Activated CD4-positive, CD25-positive, alpha-beta regulatory T cell (primary cell): ENCODE measurements at places on chromosomes 5 and 9.

DNA sequence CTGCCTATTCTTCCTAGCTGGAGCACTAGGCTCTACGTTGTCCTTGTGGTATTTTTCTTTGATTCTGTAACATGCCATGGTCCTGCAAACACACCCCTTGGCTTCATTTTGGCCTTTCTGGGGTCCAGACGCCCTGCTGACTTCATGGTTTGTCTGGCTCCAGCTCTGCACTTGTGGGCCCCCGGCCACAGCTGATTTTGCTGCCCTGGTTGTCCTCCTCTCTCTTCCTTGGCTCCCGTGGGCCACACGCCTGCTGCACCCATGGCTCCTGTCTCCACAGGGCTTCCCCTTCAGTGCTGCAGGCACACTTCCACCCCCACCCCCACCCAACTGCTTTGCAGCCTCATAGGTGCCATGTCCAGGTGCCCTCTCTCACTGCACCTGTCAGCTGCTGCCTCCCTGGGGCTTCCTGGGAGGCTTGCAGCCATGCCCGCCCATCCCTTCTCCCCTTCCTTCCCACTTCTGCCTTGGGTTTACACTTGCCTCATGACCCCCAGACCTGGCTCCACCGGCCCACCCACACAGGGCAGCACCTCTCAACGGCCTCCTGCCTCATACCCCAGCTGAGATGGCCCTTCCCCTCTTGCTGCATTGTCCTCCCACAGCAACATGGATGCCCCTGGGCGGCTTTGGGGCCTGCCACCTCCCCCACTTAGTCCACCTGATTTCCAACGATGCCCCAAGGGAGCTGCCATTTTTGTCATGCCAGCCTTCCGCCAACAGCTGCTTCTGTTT lies 25.6 kb downstream of the SLC6A3 start:
- DNase-seq = no peak

GRCh38 chr9:17013891-17014290 lies 120.9 kb upstream of the CNTLN start:
- DNase-seq = no peak

DNA sequence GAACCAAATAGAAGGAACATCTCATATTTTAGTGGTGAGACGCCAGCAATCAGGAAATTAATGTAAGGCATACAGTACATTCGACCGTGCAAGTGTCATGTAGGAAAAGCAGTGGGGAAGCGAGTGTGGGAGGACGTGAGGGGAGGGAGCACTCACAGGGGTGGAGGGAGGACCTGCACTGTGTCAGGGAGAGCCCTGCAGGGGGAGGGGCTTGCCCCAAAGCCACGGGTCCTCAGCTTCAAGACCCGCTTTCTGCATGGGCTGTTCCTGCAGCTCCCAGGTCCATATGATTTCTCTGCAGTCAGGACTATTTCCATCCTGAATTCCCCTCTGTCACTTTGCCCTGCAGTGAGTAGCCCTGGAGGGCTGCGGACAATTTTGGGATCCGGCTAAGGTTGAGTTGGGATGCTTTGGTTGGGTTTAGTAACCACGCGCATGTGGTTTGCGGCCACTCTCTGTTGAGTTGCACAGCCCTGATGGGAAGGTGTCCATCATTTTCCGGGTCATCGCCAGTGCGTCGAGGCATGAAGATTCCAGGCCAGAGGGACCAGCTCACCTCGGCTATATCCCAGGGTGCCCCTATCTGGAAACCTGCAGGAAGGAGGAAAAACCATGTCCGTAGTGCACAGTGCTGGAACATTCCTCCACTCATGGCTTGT lies 61.9 kb downstream of the IRX1 start:
- no peak for DNase-seq

DNA sequence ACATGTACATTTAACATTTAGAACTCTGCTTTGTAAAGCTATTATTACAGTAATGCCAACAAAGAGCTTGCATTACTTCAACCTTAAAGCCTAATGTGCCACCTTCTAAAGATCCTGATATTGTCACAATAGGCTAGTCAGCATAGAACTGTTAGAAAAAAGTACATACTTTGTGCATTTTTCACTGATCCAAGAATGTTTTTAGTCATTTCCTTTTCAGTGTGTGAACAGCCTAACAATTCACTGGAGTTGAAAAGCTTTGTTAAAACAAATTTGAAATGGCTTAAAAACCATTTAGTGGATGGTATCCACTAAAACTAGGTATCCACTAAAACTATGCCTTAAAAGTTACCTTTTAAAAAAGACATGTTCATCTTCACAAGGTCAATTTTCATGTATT lies 4.5 kb downstream of the RPS6 start:
- DNase-seq = no peak

GRCh38 chr9:111362526-111362925 lies 32.5 kb upstream of the OR2K2 start:
- no peak for DNase-seq

- DNase-seq = no peak
Observed at GRCh38 chr9:98455256-98456155, 200.1 kb upstream of the TBC1D2 start.

- no peak for DNase-seq
Observed at GRCh38 chr5:35771300-35771699, 85.4 kb upstream of the IL7R start.

DNA sequence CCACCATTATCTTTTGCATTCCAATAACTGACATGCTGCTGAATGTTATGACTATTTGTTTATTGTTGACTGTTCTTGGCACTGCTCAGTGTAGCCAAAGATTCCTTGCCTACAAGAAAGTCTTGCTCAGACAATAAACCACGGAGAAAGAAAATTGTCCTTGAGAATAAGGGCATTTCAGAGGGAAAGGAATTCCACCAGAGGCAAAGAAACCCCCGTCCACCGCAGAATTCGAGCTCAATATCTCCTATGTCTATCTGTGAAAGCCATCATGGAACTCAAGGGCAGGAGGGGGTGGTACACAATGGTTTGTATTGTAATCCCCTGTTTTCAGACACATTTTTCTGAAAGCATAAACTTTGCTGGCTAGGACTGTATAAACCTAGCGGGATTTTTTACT lies 70.3 kb upstream of the ADAMTS16 start:
- no peak for DNase-seq

- no peak for DNase-seq
Observed at GRCh38 chr5:175685701-175686350, 28.0 kb downstream of the HRH2 start.

GRCh38 chr9:93324191-93324834 lies 127.2 kb upstream of the FAM120A start:
- no peak for DNase-seq

DNA sequence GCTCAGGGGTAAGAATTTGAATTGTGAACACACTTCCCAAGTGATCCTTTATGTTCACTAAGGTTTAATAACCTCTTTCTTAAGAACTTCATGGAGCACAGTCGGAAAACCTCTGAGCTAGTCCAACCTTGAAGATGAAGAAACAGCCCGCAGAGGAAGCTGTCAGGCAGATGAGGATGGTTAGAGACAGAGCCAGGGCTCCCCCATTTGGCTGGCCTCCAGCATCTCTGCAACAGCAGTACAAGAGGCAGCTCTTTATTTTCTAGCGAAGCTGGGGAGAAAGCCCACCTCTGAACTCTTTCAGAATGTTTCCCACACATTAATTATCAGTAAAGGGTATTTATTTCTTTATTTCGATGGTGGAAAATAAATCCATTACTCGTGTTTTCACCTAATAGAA lies 350.8 kb downstream of the DMRT2 start:
- DNase-seq = no peak

DNA sequence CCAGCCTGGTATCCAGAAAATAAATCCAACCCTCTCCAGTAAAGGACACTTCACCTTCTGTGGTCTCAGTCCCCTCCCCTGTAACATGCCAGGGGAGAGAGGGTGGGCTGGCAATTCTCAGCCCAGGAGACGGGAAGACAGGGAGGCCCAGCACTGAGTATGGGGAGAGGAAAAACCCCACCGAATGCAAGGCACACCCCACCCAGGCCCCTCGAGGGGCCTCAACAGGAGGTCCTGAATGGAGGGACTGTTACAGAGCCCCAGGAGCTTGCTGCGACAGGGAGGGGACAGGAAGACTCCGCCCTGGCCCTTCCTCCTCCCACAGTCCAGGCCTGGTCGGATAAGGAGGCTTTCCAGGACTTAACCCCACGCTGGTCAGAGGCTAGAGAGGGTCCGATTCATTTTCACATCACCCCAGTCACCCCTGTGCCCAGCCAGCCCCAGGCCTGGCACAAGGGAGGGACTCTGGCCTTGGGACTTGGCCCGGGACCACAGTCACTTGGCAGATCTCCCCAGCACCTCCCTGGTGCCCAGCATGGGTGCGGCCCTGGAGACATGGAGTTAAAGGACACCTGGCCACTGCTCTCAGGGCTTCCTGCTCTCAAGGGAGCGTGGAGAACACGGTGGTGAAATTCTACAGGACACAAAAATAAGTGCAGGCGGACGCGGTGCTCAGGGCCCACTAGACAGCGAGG lies 44.9 kb upstream of the STXBP1 start:
- DNase-seq = no peak

GRCh38 chr9:90841615-90842014 lies 40.0 kb downstream of the SYK start:
- DNase-seq = no peak

- no peak for DNase-seq
Observed at GRCh38 chr5:168407211-168407610, 79.1 kb upstream of the RARS1 start.

DNA sequence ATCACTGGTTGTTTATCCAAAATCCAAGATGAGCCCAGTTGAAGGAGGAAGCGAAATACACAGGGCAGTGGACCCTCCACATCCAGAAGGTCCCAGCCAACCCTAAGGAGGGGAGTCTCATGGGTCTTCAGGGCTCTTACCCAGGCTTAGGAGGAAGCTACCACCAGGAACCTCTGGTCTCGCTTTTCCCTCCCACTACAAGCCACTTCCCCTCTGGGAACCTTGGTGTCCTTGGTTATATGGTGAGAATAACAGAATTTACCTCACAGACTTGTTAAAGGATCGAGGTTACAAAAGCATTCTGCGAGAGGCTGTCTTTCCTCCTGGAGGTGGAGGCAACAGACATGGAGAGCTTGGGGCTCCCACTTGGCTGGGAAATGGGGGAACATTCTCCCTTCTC lies 3.4 kb downstream of the HIGD2A start:
- no peak for DNase-seq

- no peak for DNase-seq
Observed at GRCh38 chr9:121268598-121268850, 562 bp downstream of the GSN start.

DNA sequence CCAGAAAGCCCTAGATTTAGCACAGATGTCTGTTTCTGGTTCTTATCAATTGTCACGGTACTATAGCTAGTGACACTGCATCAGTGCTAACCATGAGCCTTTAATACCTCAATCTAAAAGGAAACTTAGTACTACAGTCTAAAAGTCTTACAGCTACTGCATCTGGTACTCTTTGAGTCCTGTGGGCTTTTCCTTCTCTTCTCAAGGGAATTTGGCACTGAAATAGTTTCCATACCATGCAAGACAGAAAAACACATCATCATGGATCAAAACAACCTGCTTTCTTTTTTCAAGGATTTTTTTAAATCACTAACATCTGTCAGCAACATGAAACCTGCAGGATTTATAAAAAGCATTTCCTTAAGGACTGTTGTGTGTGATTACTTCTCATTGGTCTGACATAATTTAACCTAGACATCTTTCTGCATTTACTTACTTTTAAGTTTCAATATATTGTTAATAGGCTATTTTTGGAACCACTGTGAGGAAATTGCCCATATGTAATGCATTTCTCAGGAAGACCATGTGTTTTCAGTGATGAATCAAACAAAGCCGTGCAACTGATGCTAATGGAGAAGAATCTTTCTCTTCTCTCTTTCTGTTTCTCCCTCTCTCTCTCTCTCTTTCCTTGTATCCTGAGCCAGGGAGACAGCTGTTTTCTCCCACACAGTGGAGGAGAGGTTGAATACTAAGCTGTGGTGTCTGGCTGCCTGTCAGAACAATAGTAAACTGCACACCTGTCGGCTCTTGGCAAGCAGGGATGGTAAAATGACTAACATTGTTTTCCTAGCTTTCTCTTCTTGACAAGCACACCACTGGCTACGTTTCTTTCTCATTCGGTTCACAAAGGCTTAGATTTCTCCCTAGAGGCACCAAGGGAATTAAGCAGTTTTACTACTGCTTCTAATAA lies 273.4 kb downstream of the CSNK1G3 start:
- DNase-seq = no peak

DNA sequence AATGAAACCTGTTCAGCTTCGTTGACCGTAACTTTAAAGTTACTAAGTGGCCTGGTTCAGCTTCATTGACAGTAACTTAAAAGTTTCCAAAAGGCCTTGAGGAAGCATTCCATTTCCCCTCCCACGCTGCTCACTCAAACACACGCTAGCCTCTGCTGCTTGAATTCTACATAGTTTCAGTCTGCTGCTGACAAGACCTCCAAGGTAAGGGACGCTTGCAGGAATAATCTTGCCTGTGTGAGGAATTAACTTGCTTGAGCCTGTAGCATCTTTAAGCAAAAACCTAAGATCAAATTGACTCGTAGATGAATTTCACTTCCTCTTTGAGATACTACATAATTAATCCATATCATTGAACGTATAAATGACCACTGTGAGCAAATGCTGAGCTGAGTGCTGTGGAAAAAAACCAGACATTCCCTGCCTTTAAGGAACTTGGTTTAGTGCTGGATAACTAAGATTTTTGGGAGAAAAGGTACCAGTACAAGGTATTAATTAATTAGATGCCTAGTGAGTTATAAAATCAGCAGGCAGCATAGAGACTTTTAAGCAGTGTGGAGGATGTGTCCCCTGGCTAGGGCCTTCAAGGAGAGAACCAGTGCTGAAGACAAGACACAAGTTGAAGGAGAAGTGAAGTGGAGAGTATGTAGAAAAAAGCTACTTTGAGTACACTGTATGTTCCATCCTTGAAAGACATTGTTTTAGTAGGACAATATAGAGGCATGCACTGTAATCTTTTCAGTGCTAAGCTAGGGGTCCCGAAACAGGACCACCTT lies 39.2 kb downstream of the GRAMD2B start:
- no peak for DNase-seq

GRCh38 chr9:95087659-95088242 lies 229.8 kb downstream of the FANCC start:
- no peak for DNase-seq

DNA sequence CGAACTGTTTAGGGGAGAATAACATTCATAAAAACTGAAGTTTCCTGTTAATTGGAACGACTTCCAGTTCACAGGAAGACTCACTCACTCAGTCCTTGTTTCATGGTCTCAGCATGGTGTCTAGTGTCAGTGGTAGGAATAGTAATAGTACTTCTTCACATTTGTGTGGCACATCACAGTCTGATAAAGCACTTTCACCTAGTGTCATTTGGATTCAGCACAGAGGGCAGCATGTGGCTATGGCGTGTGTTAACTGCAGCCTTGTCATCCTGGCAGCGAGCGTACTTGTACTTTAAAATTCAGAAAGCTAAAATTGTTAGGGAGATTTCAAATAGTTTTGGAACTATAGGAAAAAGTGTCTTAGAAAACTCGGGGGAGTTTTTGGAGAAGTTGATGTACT lies 72.4 kb downstream of the VCAN start:
- no peak for DNase-seq

GRCh38 chr5:62457071-62457470 lies 44.5 kb downstream of the IPO11 start:
- DNase-seq = no peak

GRCh38 chr5:172110921-172111851 lies 76.8 kb downstream of the STK10 start:
- DNase-seq = peak; percentile 64

- no peak for DNase-seq
Observed at GRCh38 chr9:122332644-122333043, 38.2 kb upstream of the PTGS1 start.
